ENCODE measurements at places on chromosomes 6 and 20. TPM values are rescaled to one million over a fixed set of nuclear protein-coding genes. Genes with fewer than 3 reads are reported as not detected.

Gene WFDC10B
- not detected for total RNA-seq

Gene ESR1
- 3.0 TPM for total RNA-seq

Gene GPX5
- not detected for total RNA-seq

Gene DSP
- total RNA-seq: 7.2 TPM

Gene RHAG
- total RNA-seq: not detected

Gene GTF2H4
- 81.0 TPM for total RNA-seq

Gene SLC52A3
- 3.0 TPM for total RNA-seq

Gene LKAAEAR1
- total RNA-seq: not detected

- H3K36me3 ChIP-seq: no peaks in the 10 kb centered on the region
- H3K4me3 ChIP-seq: no peak overlapping the region
- H3K27ac ChIP-seq: no peak overlapping the region
- H3K4me1 ChIP-seq: no peaks in the 10 kb centered on the region
- no peak for DNase-seq
Observed at GRCh38 chr6:51027283-51028065, 208.8 kb downstream of the TFAP2B start.

GRCh38 chr20:60553095-60553494, 594.9 kb downstream of the CDH26 start:
- no peak for DNase-seq
- H3K4me1 ChIP-seq: no peaks in the 10 kb centered on the region
- H3K27ac ChIP-seq: no peak overlapping the region
- H3K4me3 ChIP-seq: no peak overlapping the region
- H3K36me3 ChIP-seq: no peaks in the 10 kb centered on the region
- no peaks in the 10 kb centered on the region for H3K27me3 ChIP-seq

- DNase-seq: no peak
- no peaks in the 10 kb centered on the region for H3K36me3 ChIP-seq
- no peaks in the 10 kb centered on the region for H3K4me1 ChIP-seq
Observed at GRCh38 chr20:52752023-52752422, 220.1 kb upstream of the TSHZ2 start.

GRCh38 chr6:130604841-130605399, 222.3 kb upstream of the SMLR1 start:
- H3K4me3 ChIP-seq: no peak overlapping the region
- no peaks in the 10 kb centered on the region for H3K36me3 ChIP-seq
- DNase-seq: no peak
- H3K4me1 ChIP-seq: no peaks in the 10 kb centered on the region

GRCh38 chr6:108619431-108620197, 58.9 kb downstream of the FOXO3 start:
- H3K27ac ChIP-seq: no peak overlapping the region
- H3K4me3 ChIP-seq: no peak overlapping the region
- H3K36me3 ChIP-seq: no peaks in the 10 kb centered on the region

DNA sequence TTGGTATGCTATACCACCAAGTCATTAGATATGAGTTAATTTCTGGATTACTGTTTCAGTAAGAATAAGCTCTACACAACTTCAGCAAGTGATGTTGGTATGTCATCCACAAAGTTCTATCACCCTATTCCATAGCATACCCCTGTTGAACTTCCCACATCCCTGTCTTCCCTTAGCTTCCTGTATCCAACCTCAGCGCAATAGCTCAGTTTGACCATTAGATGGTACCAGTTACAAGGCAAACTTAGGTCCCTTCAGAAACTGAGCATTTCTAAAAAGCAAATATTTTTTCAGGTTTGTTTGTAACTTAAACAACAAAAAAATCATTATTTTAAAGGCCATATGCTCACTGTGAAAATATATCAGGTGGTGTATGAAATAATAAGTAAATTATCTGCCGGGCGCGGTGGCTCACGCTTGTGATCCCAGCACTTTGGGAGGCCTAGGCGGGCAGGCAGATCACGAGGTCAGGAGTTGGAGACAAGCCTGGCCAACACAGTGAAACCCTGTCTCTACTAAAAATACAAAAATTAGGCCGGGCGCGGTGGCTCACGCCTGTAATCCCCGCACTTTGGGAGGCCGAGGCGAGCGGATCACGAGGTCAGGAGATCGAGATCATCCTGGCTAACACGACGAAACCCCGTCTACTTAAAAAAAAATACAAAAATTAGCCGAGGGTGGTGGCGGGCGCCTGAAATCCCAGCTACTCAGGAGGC, 8.8 kb upstream of the MOG start:
- no peaks in the 10 kb centered on the region for H3K27me3 ChIP-seq
- H3K4me3 ChIP-seq: no peak overlapping the region
- no peak overlapping the region for H3K27ac ChIP-seq
- H3K36me3 ChIP-seq: no peaks in the 10 kb centered on the region
- no peaks in the 10 kb centered on the region for H3K4me1 ChIP-seq
- no peak for DNase-seq

DNA sequence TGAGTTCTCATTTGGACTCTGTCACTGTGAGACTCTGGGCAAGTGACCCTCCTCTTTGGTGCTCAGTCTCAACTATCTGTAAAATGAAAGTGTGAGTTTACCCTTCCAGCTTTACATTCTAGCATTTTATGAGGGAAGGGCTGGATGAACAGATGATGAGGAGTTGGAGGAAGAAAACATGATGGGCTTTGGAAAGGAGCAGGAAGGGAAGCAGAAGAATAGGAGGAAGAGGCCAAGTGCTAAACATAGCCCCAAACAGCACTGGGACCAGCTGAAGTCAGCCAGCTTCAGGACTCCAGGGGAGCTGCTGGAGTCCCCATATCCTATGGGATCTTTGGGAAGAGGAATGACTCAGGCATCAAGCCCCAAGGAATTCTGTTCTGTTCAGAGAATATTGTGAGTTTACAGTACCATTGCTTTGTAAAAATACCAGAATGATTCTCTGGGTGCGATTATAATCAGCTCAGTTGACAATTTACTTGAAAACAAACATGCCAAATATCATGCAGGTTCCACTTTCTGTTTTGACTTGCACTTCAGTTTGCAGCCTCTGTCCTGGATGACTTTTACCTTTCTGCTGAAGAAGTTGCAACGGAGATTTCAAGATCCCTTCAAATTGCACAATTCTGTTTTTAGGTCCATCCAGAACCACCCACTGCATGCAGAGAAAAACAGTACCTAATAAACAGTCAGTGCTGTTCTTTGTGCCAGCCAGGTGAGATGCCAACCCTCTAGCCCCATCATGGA, 3.2 kb downstream of the CD40 start:
- DNase-seq: peak; percentile 22
- H3K27ac ChIP-seq: no peak overlapping the region
- no peak overlapping the region for H3K4me3 ChIP-seq
- peaks cover 3% of the 10 kb centered on the region for H3K4me1 ChIP-seq
- H3K36me3 ChIP-seq: peaks cover 16% of the 10 kb centered on the region

DNA sequence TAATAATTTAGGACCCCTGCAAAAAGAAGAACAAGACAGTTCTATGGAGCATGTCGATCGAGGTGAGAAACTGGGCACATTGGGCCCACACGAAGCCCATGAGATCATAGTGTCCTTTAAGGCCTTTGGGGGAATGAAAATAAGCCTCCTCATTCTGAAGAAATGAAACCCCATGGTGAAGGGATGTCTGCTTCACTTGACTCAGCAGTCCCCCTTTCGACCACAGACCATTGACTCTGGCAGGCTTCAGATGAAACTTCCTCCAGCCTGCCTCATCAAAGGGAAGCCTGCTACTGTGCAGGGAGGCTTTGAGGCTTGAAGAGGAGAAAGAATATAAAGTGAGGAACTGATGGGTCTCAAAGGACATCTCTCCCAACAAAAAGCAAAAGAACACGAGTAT, 144.2 kb upstream of the FBXL4 start:
- H3K27me3 ChIP-seq: no peaks in the 10 kb centered on the region
- H3K36me3 ChIP-seq: no peaks in the 10 kb centered on the region

DNA sequence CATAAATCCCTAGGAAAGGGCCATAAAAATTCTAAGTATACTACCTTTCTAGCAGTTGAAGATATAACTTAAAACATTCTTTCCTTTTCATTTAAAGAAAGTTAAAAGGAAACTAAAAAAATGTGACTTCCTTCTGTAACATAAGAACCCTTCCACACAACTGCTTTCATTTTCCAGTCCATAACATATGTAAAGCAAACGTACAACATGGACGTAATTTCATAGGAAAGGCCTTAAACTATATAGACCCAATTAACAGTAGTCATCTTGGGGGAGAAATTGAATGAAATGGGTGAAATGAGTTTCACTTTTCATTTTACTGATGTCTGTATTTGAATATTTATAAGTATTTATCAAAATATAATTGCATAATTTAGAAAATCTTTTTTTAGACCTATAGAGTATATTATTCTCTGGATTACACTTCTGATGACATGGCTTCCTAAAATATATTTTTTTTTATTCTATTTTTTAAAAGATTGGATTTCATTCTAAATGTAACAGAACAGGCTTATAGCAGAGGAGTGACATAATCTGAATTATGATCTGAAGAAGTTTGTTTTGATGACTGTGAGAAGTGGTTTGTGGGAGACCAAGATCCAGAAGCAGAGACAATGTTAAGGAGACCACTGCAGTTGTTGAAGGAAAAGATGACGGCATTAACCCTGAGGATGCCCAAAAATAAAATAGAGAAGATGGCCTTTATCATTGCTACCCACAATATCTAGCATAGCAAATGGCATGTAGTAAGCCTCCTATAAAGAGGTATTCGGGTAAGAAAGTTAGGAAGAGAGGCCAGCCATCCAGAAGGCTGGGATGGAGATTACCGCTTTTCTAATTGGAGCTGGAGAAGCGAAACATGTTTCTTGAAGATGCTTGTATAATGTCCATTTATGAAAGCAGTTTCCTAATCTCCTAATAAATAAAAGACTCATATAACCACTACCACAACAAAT, 260.4 kb downstream of the PTPRK start:
- H3K27me3 ChIP-seq: no peaks in the 10 kb centered on the region
- H3K4me3 ChIP-seq: no peak overlapping the region
- no peaks in the 10 kb centered on the region for H3K4me1 ChIP-seq
- no peaks in the 10 kb centered on the region for H3K36me3 ChIP-seq

GRCh38 chr6:82704045-82704444, 340.4 kb downstream of the TPBG start:
- H3K27me3 ChIP-seq: no peaks in the 10 kb centered on the region
- H3K4me3 ChIP-seq: no peak overlapping the region
- no peaks in the 10 kb centered on the region for H3K4me1 ChIP-seq
- H3K27ac ChIP-seq: no peak overlapping the region
- no peak for DNase-seq

GRCh38 chr20:24836661-24837299, 112.3 kb upstream of the CST7 start:
- no peak overlapping the region for H3K4me3 ChIP-seq
- DNase-seq: no peak
- H3K4me1 ChIP-seq: no peaks in the 10 kb centered on the region

GRCh38 chr6:140850438-140850837, 1282.3 kb upstream of the GJE1 start:
- DNase-seq: no peak
- no peaks in the 10 kb centered on the region for H3K36me3 ChIP-seq
- H3K4me1 ChIP-seq: peaks cover 12% of the 10 kb centered on the region
- no peak overlapping the region for H3K4me3 ChIP-seq
- H3K27me3 ChIP-seq: no peaks in the 10 kb centered on the region

DNA sequence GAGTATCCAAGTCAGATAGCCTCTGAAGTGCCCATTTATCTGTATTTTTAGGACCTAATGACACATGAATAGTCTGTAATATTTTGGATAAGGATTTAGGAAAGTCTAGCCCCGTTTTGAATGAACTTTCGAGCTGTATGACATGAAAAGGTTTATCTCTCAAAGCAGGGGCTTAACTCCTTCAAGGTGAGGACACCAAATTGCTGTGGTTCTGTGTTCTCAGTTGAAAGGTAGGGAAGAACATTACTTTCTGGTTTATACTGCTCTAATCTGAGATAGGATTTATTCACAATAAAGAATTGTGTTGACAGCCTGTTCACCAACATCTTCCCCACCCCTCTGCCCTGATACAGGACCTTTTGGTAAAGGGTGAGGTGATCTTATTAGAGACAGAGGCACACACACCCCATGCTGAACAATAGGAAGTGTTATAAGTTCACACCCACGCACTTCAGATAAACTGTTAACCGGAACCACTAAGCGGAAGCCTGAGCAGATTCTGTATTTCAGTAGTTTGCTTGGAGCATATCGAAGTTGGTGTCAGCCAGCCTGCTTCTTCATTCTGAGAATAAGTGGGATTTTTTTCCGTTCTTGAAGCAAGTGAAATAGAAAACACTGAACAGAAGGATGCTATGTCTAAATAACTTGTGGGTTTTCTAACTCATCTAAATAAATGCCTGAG, 223.3 kb downstream of the TMEM242 start:
- H3K4me1 ChIP-seq: no peaks in the 10 kb centered on the region
- no peaks in the 10 kb centered on the region for H3K36me3 ChIP-seq
- no peak for DNase-seq
- H3K27me3 ChIP-seq: no peaks in the 10 kb centered on the region

DNA sequence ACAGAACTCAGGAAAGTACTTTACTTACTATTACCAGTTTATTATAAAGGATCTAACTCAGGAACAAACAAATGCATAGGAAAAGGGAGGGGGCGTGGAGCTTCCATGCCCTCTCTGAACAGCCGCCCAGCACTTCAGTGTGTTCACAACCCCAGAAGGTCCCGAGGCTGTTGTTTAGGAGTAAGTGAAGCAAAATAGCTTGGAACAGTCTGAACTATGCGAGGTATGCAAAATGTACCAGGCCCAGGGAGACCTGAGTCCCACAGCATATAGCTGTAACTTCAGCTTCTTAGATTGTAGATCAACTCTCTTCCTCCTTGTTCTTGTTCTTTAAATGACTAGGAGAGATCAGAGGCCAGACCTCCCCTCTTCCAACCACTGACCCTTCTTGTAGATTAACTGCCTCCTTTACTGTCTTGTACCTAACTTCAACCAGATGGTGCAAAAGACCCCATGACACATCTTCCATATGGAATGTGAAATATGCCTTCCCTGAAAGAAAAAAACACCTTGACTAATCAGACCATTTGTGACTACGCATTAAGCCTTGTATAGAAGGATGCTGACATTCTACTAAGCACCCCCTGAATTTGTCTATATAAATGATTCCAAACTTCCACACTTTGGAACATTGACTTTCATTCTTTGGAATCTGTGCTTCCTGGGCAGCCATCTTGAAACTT, 98.8 kb upstream of the SNX9 start:
- no peak overlapping the region for H3K27ac ChIP-seq
- no peaks in the 10 kb centered on the region for H3K4me1 ChIP-seq
- no peaks in the 10 kb centered on the region for H3K36me3 ChIP-seq
- DNase-seq: no peak
- H3K27me3 ChIP-seq: no peaks in the 10 kb centered on the region

DNA sequence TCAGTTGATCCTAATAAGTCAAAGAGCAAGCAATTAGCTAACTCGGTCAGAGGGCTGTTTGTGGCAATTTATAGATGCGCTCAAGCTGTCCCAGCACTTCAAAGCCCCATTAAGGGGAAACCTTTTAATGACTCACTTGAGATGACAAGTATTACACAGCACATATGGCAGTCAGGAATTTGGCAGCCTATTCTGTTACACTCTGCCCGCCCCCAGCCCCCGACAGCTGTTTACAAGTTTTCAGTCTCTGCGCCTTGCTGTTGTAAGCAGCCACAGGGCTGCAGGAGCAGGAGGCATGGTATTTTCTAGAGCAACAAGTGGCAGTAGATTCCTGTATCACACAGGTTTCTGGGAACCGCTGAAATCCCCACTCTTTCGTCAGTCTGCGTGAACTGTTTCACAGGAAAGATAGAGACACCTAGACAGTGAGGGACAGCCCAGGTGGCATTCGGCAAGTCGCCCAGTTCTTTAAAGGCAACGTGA, 263.0 kb downstream of the FOXC1 start:
- H3K4me3 ChIP-seq: peak overlapping the region; percentile 15
- peak overlapping the region; percentile 85 for H3K27ac ChIP-seq
- no peaks in the 10 kb centered on the region for H3K27me3 ChIP-seq
- H3K4me1 ChIP-seq: peaks cover 17% of the 10 kb centered on the region

- H3K4me3 ChIP-seq: no peak overlapping the region
- H3K36me3 ChIP-seq: no peaks in the 10 kb centered on the region
- no peak overlapping the region for H3K27ac ChIP-seq
- H3K4me1 ChIP-seq: no peaks in the 10 kb centered on the region
- H3K27me3 ChIP-seq: no peaks in the 10 kb centered on the region
- DNase-seq: no peak
Observed at GRCh38 chr20:36112112-36112511, 42.4 kb upstream of the EPB41L1 start.

Measured in ascending aorta (tissue), 2 donors.